ENCODE measurements at places on chromosomes 11 and 22.

- DNase-seq = no peak
Observed at GRCh38 chr11:32006799-32007388, 84.0 kb upstream of the RCN1 start.

DNA sequence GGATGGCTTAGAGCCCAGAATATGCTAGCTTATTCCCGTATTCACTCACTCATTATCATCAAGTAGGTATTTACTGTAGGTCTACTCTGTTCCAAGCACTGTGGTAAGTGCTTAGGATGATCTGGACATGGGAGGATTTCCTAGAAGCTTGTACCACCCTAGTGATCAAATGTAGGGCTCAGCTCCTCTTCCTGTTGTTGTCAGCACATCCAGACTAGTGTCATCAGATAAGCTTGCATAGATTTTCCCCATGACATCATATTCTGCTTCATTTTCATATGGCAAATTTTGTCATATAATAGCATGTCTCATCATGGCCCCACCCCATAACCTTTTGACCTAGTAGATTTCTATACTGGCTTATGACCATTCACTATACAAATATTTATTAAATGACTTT lies 19.3 kb upstream of the NUCB2 start:
- no peak for DNase-seq

- no peak for DNase-seq
Observed at GRCh38 chr11:110453684-110454354, 24.1 kb downstream of the FDX1 start.

DNA sequence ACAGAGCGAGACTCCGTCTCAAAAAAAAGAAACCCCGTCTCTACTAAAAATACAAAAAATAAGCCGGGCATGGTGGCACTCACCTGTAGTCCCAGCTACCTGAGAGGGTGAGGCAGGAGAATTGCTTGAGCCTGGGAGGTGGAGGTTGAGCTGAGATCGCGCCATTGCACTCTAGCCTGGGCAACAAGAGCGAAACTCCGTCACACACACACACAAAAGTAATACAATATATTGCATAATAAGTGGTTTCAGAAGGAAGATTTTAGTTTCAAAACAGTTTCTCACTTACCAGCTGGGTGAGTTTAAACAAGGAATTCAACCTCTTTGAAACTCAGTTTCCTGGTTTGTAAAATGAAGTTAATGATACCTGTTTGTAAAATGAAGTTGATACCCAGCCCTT lies 32.7 kb upstream of the HTR3A start:
- no peak for DNase-seq

Measured in stimulated activated CD4-positive, alpha-beta T cell treated with anti-CD3 and anti-CD28 coated beads, Interleukin-4, amount 100 ng/mL, for 4 hours (primary cell).